Midbrain (tissue), 1 donor: ENCODE measurements at places on chromosomes 11 and 22.
A peak's percentile ranks its signal among the peaks of the same experiment; 100 is the strongest.

GRCh38 chr11:79336797-79337517, 103.9 kb downstream of the TENM4 start:
- no peak for DNase-seq

DNA sequence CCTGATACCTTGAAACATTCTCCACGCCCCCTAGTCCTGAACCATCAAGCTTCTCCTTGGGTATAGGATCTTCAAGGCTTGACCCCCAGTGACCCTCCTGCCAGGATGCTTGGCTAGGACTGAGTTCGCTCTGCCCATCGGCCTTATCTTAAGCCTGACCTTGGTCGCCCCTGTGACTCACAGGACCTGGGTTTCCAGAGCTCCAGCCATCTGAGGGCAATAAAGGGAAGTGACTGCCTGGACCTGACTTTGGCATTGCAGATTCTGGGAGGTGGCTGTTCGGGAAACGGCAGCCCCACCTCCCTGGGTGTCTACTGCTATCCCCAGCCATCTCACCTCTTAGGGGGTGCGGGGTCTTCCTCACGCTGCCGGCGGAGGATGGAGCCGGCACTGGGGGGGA, 15.4 kb downstream of the CARD10 start:
- no peak for DNase-seq

DNA sequence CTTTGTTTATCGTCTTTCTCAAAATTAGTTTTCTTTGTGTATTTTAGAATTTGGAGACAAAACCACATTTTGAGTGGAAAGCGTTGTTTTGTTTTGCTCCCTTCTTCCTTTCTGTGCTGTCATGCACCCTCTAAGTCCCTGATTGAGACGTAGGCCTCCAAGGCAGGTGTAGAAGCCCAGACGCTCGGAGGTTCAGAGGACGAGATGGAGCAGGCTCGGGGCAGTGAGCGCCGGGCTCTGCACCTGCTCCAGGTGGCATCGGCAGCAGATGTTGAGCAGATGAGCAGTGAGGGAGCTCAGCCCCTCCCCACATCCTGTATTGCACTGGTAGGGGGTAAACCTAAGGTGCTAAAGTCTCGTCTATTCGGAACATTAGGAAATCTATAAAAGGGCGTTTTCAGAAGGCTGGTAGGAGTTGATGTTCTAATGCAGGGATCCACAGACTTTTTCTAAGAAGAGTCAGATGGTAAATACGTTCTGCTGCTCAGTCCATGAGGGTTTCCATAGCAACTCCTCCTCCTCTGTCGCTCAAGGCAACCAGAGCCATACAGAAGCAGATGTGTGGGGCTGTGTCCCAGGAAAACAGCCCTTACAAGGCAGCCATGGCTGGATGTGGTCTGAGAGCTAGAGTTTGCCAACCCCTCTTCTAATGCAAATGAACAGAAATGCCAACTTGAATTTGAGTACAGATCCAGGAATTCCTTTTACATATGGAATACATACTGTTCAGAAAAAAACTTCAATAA, 724.2 kb downstream of the BRD1 start:
- DNase-seq = no peak

DNA sequence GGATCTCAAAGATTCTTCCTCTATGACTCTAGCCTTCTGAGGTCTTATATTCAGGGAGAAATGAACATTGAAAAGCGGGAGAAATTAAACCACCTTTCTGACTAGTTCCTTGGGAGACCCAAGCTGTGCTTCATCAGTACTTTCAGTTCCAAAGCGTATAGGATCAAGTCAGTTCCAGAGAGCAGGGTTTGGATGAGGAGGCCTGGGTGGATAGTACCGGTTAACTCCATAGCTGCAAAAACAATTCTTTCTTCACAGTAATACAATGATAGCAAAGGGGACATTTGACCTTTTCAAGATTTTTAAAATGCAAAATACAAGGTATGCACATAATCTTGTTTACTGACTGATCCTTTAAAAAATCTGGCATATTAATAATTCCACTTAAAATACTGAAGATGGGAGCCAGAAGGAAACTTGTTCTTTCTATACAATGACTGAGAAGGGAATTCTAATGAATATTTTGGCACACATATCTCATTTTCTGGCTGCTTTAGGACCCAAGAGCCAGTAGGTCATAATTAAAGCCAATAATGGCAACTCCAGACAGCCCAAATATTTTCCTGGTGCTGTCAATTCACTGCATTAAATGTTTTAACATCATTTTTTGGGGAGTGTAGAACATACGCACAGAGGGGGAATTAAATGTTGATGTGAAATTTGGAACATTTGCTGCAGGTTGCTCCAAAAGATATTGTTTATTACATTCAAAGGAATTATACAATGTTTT, 16.0 kb downstream of the ADM start:
- DNase-seq = no peak

GRCh38 chr11:122741613-122742300, 86.2 kb downstream of the UBASH3B start:
- no peak for DNase-seq

DNA sequence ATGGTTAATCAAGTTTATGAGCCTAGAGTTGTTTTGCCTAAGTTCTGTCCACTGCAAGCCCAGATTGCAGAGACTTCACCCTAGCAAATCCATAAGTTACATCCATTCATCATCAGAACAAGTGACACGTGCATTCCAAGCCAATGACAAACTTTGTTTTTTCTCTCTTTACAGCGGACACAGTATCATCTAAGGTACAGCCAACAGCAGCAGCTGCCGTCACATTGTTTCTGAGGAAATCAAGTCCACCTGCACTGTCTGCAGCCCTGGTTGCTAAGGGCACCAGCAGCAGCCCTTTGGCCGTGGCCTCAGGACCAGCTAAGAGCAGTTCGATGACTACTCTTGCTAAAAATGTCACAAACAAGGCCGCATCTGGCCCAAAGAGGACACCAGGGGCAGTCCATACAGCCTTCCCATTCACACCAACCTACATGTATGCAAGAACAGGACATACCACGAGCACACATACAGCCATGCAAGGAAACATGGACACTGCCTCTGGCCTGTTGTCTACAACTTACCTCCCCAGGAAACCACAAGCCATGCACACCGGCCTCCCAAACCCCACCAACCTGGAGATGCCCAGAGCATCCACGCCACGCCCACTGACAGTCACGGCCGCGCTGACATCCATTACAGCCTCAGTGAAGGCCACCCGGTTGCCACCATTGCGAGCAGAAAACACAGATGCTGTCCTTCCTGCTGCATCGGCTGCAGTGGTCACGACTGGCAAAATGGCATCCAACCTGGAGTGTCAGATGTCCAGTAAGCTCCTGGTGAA, 155.8 kb downstream of the C11orf91 start:
- no peak for DNase-seq

DNA sequence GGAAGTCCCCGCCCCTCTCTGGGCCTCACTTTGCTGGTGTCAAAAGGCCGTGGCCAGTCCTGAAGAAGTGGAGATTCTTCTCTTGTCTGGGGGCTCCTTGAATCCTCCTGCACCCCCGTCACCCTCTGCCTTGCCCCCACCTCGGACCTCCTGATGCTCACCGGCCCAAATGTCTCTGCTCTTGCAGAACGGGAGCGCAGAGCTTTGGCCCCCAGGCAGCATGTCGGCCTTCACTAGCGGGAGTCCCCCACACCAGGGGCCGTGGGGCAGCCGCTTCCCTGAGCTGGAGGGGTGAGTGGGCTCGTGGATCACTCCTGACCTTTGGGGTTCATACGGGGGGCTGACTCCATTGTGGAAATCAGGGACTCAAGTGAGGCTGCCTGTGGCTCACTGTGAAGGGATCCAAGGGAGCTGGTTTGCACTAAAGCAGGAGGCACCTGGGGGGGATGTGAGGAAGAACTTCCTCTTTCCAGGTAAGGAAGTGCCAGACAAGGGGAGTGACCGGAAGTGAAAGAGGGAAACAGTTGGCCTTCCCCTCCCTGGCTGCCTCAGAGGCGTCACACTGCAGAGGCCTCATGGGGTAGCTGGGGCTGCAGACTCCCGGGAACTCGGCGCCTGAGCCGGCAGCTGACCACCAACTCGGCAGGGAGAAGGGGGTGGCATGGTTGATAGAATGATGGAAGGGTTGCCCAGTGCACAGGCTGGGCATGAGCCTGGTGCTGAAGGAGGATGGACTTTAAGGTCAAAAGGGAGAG, 23.1 kb downstream of the CSF2RB start:
- no peak for DNase-seq

DNA sequence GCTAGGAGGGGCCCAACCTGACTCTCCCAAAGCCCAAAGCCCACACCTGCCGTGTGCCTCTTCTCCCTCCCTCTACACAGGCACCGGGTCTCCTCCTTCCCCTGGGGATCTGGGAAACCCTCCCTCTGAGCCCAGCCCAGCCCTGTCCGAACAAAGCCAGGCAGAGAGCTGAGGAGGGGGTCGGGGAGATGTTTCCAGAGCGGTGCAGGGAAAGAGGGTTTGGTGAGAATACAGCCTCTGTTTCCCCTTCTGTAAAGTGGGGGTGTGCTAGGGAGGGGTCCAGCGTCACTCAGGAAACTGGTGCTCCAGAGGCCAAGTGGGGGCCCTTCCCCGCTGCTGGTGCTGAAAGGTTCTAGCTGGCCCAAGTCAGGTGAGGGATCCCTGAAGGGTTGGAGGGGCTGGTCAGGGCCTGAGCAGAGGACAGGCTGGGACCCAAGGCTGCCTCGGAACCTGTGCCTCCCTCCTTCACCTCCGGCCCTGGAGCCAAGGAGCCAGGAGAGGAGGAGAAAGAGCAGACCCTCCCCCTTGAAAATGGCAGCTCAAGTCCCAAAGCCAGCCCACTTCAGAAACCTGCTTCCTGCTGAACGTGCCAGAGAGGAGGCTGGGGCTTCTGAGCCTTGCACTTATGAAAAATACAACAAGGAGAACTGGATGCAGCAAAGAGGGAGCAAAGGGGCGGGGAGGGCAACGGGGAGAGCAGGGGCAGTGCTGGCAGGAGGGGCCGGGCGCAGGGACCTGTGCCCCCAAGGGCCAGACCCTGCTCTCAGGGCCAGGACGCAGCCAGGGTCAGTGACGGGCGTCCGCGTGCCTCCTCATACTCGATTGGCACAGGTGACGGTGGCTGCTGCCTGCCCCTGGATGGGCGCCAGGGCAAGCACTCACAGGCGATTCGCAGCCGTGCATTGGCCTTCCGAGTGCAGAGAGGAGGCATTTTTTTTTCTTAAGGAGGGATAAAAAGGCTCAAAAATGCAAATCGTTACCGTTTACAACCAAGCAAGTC, 43.2 kb downstream of the MACROD1 start:
- DNase-seq = no peak

DNA sequence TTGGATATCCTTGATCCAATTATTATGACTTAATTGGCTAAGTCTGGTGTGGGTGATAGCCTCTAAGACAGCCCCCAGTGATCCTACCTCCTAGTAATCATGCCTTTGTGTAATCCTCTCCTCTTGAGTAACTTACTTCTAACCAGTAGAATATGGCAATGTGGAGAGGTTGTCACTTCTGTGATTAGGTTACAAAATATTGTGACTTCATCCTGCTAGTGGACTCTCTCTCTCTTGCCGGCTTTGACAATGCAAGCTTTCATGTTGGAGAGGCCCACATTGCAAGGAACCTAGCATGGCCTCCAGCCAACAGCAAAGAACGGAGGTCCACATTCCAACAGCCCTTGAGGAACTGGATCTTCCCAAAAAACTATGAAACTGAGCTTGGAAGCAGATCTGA, 19.5 kb downstream of the YPEL4 start:
- no peak for DNase-seq

DNA sequence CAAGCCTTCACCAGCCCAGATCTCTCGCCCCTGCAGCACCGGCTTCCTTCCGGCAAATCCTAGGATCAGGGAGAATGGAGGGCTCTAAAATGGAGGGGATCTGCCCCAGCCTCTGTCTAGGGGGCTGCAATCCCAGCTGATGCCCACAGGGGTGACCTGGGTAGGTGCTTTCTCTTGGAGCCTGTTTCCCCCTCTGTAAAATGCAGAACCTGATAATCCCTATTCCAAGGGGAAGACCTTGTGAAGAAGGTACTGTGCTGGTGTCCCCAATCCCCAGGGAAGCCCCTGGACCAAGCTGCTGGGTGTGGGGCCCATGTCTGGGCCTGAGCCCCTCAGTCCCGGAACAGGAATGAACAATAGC, 2.8 kb downstream of the EMID1 start:
- no peak for DNase-seq

DNA sequence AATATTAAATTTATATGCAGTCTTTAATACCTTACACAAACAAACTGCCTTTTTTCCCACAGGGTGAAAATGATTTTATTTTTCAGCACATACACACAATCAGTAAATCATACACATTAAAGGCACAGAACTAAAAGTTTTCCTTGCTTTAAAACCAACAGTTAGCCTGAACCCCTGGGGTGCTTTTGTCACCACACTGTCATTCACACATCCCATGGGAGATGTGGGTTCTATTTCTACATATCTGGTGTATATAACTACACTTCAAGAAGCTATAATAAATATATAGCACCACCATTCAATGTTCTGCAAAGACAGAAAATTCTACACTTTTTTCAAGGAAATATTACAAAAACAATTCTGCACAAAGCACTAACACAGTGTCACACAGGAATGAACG, 197.0 kb downstream of the GUCY1A2 start:
- DNase-seq = no peak

GRCh38 chr11:41872426-41872825, 413.0 kb upstream of the LRRC4C start:
- DNase-seq = no peak

GRCh38 chr22:42967933-42968332, 47.0 kb downstream of the PACSIN2 start:
- peak; percentile 11 for DNase-seq

DNA sequence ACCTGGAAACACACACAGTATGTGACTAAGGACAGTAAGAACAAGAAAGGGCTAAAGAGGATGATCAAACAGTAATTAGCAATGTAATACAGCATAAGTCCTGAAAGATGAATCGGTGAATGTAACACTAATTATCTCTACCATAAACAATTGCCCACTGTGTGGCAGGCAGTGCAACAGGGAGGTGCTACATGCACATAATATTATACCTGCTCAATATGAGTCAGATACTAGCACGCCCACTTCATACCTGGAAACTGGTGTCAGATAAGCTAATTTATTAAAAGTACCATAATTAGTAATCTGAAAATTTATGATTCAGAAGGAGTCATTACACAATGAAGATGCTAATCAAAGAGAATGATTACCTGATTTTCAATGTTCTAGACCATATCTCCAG, 14.9 kb downstream of the CASP12 start:
- no peak for DNase-seq

DNA sequence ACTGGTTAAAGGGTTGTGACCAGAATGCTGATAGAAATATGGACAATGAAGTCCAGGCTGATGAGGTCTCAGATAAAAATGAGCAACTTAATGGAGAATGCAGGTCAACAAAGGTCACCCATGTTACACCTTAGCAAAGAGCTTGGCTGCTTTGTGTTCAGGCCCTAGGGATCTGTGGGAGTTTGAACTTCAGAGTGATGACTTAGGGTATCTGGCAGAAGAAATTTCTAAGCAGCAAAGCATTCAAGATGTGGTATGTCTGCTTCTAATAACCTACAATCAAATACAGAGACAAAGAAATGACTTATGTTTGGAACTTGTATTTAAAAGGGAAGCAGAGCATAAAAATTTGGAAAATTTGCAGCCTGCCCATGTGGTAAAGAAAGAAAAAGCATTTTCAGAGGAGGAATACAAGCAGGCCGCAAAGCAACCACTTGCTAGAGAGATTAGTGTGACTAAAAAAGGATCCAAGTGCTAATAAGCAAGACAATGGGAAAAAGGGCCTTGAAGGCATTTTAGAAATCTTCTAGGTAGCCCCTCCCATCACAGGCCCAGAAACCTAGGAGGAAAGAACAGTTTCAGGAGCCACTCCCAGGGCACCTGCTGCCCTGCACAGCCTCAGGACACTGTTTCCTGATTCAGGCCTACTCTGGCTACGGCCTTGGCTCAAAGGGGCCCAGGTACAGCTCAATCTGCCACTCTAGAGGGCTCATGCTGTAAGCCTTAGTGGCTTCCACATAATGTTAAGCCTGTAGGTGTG, 41.3 kb downstream of the TNKS1BP1 start:
- no peak for DNase-seq

GRCh38 chr22:22228921-22229320, 15.7 kb upstream of the VPREB1 start:
- no peak for DNase-seq
